ENCODE measurements at places on chromosomes 1 and 21.

GRCh38 chr21:44723177-44724131, 12.1 kb upstream of the TSPEAR start:
- no peak overlapping the region for H3K27ac ChIP-seq
- H3K4me3 ChIP-seq: no peak overlapping the region
- H3K36me3 ChIP-seq: no peaks in the 10 kb centered on the region
- no peak for DNase-seq
- H3K27me3 ChIP-seq: peaks cover 54% of the 10 kb centered on the region

GRCh38 chr1:39110882-39111281, 84.7 kb downstream of the NDUFS5 start:
- H3K27ac ChIP-seq: no peak overlapping the region
- peaks cover 9% of the 10 kb centered on the region for H3K4me1 ChIP-seq
- peaks cover 2% of the 10 kb centered on the region for H3K27me3 ChIP-seq
- no peaks in the 10 kb centered on the region for H3K36me3 ChIP-seq
- no peak overlapping the region for H3K4me3 ChIP-seq

DNA sequence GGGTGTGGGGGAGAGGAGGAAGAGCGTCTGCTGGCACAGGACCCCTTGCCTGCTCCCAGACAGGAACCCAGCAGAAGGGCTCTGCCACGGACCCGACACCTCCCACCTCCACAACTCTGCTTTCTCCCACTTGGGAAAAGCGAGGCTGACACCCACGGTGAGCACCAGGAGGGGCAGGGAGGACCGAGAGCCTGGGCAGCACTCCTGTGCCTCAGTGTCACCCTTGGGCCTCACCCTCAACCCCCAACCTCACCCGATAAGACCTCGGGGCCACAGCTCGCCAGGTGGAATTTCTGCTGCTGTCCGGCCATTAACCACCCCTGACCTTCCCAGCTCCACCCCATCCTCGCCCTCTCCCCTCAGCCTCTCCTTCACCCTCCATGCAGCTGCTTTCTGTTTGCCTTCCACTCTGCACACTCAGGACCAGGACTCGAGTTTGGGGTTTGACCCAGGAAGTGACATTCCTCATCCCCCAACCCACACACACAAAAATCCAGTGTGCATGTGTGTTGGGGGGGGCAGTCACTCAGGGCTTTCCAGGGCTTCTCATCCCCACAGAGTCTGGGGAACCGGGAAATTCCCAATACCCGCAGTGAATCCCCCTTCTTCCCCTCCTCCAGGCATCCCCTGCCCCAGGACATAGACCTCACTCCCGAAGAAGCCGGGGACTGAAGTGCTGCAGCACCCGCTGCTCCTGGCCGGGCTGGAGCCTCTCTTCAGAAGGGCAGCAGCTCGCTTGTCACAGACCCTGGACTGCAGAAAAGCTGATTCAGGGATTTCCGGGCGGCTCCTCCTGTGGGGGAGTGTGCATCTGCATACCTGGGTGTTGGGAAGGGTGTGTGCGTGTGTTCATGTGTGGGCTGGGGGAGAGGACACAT, 65.8 kb downstream of the SYT2 start:
- no peak for DNase-seq
- no peak overlapping the region for H3K27ac ChIP-seq
- peaks cover 89% of the 10 kb centered on the region for H3K27me3 ChIP-seq
- no peak overlapping the region for H3K4me3 ChIP-seq

DNA sequence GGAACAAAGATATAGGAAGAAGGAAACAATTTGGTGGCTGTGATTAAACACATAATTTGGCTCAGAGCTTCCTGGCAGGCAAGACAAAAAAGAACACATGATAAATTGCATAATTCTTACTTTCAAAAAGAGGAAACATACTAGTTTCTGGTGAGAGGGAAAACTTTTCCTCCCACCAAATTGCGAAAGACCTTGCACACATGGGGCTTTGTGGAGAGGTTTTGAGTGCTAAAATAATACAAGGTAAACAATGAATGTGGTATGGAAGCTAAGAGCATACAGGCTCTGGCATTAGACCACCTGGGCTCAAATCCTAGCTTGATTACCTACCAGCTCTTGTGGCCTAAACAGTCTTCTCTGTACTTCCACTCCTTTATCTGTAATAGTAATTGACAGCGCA, 140.2 kb upstream of the HOOK1 start:
- H3K27me3 ChIP-seq: no peaks in the 10 kb centered on the region
- no peak overlapping the region for H3K27ac ChIP-seq
- no peaks in the 10 kb centered on the region for H3K4me1 ChIP-seq
- DNase-seq: no peak

- no peak overlapping the region for H3K27ac ChIP-seq
- peaks cover 73% of the 10 kb centered on the region for H3K36me3 ChIP-seq
- no peaks in the 10 kb centered on the region for H3K27me3 ChIP-seq
- DNase-seq: no peak
Observed at GRCh38 chr1:114729782-114730181, 13.2 kb upstream of the NRAS start.

- H3K36me3 ChIP-seq: no peaks in the 10 kb centered on the region
- H3K4me3 ChIP-seq: no peak overlapping the region
- H3K27ac ChIP-seq: no peak overlapping the region
- no peaks in the 10 kb centered on the region for H3K4me1 ChIP-seq
- no peak for DNase-seq
- H3K27me3 ChIP-seq: peaks cover 31% of the 10 kb centered on the region
Observed at GRCh38 chr1:183239793-183240525, 53.9 kb downstream of the LAMC2 start.

DNA sequence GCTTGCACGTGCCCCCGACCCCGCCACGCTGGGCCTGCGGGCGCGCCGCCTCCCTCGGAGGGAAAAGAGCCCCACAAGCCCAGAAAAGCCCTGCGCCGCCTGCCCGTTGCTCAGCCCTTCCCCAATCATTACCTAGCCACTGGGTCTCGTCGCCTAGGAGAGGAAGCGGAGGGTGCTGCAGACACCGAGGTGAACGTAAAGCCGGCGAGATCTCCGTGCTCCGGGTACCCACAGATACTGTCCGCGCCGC, at the start of gene ENO1:
Gene ENO1 (minus strand): TSS at position 239 of the 250 bp plus-strand sequence. CDS start 3,778 bp downstream, outside the sequence.
- no peak for DNase-seq
- H3K4me1 ChIP-seq: peaks cover 46% of the 10 kb centered on the region
- peaks cover 53% of the 10 kb centered on the region for H3K36me3 ChIP-seq
- peak within 1 kb of the TSS; percentile 97 for H3K27ac ChIP-seq

GRCh38 chr1:228927946-228928898, 192.9 kb downstream of the RHOU start:
- peak; percentile 69 for DNase-seq
- peaks cover 27% of the 10 kb centered on the region for H3K4me1 ChIP-seq
- peaks cover 50% of the 10 kb centered on the region for H3K27me3 ChIP-seq
- peak overlapping the region; percentile 80 for H3K27ac ChIP-seq

DNA sequence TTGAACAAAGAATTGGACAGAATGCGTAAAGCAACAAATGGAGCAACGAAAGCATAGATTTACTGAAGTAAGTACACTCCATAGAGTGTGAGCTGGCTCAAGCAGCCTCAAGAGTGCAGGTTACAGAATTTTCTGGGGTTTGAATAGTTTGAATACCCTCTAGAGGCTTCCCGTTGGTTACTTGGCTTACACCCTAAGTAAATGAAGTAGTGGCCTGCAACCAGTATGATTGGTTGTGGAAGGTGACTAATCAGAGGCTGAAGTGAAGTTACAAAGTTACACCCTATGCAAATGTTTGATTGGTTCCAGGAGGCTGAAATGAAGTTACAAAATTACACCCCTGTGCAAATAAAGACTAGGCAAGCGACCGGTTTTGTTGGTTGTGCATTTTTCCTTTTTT, 10.9 kb downstream of the TCEANC2 start:
- H3K4me3 ChIP-seq: no peak overlapping the region
- peaks cover 20% of the 10 kb centered on the region for H3K36me3 ChIP-seq
- DNase-seq: no peak
- H3K27ac ChIP-seq: no peak overlapping the region
- no peaks in the 10 kb centered on the region for H3K4me1 ChIP-seq

Data from activated CD8-positive, alpha-beta memory T cell treated with anti-CD3 and anti-CD28 coated beads, Interleukin-2, amount 10 ng/mL, durations not matched to agents 7 days and 5 days (primary cell).